Activated T-helper 2 cell treated with anti-CD3 and anti-CD28 coated beads, Interferon-gamma antibody, Interleukin-2, Interleukin-4, amounts not matched to agents 10 μg/mL and 5 μg/mL and 100 μg/mL, durations not matched to agents 14 hours and 24 hours and 36 hours (primary cell): ENCODE measurements at places on chromosomes 4 and X. TPM values are rescaled to one million over a fixed set of nuclear protein-coding genes. Genes with fewer than 3 reads are reported as not detected.

Gene VSIG1
- 0.34 TPM in 1 of 2 replicates, not detected in the other for total RNA-seq

DNA sequence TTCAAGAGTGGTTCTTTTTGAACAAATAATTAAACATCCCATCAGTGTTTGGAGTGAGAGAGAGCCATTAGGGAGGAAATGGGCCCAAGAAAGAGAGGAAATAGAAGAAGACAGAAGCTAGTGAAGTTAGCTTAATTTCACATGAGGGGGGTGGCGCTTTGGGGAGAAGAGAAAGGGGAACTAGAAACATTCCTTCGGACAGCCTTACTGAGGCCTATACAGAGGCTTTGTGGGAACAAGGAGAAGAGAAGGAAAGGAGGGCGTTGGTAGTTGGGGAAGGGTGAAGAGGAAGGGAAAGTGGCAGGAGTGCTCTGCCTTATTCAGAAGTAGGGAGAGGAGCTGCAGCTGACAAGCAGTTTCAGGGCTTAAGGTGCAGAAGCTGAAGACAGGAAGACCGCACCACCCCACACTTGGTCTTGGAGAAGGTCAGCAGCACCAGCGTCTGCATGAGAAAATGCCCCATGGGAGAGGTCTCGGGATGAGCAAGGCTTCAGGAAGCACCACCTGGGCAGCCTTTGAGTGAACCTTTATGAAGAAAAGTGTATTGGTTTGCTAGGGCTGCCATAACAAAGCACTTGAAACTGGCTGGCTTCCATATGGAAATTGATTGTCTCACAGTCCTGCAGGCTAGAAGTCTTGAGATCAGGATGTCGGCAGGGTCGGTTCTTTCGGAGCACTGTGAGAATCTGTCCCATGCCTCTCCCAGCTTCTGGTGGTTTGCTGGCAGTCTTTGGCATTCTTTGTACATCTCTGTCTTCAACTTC is 85.1 kb downstream of the KIT start:
- H3K4me1 ChIP-seq = peaks cover 10% of the 10 kb centered on the region
- H3K27me3 ChIP-seq = no peaks in the 10 kb centered on the region
- DNase-seq = no peak
- H3K27ac ChIP-seq = no peak overlapping the region
- no peak overlapping the region for H3K4me3 ChIP-seq
- H3K36me3 ChIP-seq = no peaks in the 10 kb centered on the region

DNA sequence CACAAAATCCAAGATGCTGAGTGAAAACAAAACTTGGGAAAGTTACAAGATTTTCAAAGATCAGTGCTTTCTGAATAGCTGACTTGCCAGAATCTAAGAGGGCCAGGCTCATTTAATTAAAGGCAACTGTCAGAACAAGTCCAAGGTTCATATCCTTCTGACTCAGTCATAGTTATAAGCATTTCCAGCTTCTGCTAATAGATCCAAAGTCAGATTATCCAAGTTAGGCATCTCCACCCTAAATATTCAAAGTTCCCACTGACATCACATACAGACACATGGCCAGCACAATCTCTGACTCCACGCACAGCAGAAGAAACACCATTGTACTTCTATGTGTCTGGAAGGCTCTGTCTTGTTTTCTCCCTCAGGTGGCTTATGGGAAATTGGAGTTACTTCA is 41.8 kb downstream of the GASK1B start:
- no peak overlapping the region for H3K27ac ChIP-seq
- no peak overlapping the region for H3K4me3 ChIP-seq
- no peaks in the 10 kb centered on the region for H3K27me3 ChIP-seq
- no peak for DNase-seq
- no peaks in the 10 kb centered on the region for H3K4me1 ChIP-seq

DNA sequence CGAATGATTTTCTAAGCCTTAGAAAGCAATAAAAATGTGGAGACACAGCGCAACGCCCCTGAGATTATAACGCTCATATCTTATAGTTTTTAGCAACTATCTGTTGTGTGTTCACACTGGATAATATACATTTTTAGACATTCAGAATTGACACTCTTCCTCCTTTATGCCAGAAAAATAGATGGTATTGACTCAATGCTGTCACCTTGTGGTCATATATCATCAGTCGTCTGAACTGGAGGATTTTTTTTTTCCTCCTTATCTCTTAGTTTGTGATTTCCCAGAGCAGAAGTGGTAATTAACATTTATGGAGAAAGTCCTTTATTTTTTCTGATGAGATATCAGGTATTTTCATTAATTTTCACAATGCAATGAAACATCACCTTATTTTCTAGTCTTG is 759.6 kb downstream of the RAB28 start:
- DNase-seq = no peak
- H3K4me1 ChIP-seq = no peaks in the 10 kb centered on the region
- H3K4me3 ChIP-seq = no peak overlapping the region
- H3K36me3 ChIP-seq = no peaks in the 10 kb centered on the region

DNA sequence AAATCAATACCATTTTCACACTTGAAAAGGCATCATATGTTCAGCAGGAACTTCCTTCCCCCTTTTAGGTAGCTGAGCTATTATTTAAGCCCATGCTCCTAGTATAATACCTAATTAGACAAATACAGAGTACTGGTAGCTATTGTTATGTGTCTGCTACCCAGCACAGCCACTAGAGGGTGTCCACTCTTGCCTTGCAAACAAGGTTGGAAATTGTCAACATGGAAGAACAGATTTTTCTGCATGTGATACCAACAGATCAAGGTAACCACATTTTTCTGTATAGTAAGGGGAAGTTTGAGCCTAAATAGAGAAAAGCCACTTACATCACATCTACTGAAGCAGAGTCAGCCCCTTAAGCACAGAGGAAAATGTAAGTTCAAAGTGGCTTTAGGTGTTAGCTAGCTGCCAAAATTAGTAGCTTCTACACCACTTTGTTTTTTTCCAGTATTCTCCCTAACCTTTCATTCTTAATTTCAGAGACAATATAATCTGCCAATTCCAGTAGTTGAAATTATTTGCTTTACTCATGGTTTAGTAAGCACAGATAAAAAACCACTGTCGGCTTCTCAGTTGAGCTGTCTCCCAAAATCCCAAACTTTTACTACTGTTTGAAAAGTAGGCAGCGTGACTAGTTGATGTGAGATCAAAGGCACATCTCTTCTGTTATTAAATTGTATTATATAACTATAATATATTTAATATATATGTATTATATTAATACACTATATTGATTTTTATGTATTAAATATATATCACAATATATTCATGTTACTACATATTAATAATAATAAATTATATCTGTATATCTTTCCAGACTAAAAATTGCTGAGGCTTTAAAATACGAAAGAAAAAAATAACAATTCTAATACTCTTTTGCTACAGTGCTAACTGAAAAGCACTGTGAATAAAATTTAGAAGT is 38.2 kb downstream of the EDNRA start:
- DNase-seq = peak; percentile 19
- H3K27me3 ChIP-seq = peaks cover 1% of the 10 kb centered on the region
- no peaks in the 10 kb centered on the region for H3K4me1 ChIP-seq
- H3K4me3 ChIP-seq = no peak overlapping the region
- no peak overlapping the region for H3K27ac ChIP-seq
